ENCODE measurements at places on chromosomes 12 and 14.

- DNase-seq, result no peak
Measured at GRCh38 chr12:24975425-24975824, 26.5 kb upstream of the BCAT1 start.

GRCh38 chr14:103391048-103391447 is 5.8 kb downstream of the MARK3 start:
- DNase-seq, result peak; percentile 48

GRCh38 chr14:94423453-94424056 is 29.0 kb downstream of the SERPINA11 start:
- no peak for DNase-seq

GRCh38 chr14:45185100-45185814 is 49.5 kb downstream of the FANCM start:
- no peak for DNase-seq

- no peak for DNase-seq
Measured at GRCh38 chr12:71648537-71648936, 15.1 kb downstream of the ZFC3H1 start.

DNA sequence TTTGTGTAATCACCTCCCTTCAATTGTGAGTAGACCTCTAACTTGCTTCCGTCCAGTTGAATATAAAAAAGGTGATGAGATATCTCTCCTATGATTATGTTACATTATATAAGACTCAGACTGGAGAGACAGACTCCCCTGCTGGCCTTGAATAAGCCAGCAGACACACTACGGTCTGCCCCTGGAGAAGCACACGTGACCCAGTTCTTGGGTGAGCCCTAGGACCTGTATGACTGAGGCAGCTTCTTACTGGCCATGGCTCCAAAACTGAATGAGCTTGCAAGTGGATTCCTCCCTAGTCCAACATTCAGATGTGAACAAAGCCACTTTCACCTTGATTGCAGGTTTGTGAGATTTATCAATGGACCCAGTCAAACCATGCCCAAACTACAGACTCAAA is 427.9 kb upstream of the DCN start:
- no peak for DNase-seq

DNA sequence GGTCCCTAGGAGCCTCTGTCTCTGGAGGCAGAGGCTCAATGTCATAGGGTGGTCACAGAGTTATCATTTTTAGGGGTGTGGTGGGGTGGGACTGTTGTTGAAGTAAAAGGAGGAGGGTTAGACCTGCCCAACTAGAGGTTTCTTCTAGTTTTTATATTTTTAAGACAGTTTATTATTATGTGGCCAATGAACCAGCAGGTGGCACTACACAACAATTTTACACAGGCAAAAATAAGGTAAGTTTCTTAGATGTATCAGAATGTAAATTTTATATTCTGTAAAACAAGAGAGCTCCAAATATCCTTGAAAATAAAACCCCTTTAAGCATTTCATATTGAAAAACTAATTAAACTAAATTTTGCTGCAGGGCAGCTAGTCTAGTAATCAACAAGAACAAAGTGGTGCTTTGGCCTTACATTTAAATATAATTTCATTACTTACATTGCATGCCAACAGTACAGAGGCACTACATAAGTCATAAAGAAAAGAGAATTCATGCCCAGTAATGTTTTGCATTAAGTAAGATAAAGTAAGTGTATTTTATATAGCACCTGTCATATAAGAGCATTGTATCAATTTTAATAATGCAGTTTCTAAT is 22.2 kb upstream of the OVCH1 start:
- DNase-seq, result peak; percentile 14

GRCh38 chr12:51905471-51906429 is 1.6 kb upstream of the ACVRL1 start:
- no peak for DNase-seq
